Activated naive CD8-positive, alpha-beta T cell treated with anti-CD3 and anti-CD28 coated beads, Interleukin-2, amount 10 ng/mL, durations not matched to agents 7 days and 5 days (primary cell): ENCODE measurements at places on chromosomes 4 and X. TPM values are rescaled to one million over a fixed set of nuclear protein-coding genes. Genes with fewer than 3 reads are reported as not detected.

ADH7 gene
- total RNA-seq = not detected

RIPPLY1 gene
- total RNA-seq = not detected

ACSL1 gene
- total RNA-seq = 10.9 TPM

PCDH7 gene
- not detected for total RNA-seq

TRAPPC11 gene
- total RNA-seq = 34.6 TPM

MAGEB2 gene
- not detected for total RNA-seq

UTP3 gene
- total RNA-seq = 39.1 TPM

PTPN13 gene
- total RNA-seq = 0.06 TPM

IL2RG gene
- 395 TPM for total RNA-seq

LAP3 gene
- total RNA-seq = 136 TPM

EREG gene
- total RNA-seq = not detected

SHROOM4 gene
- total RNA-seq = not detected

PITX2 gene
- total RNA-seq = not detected

CCNA2 gene
- 86.4 TPM for total RNA-seq

HMX1 gene
- total RNA-seq = not detected

SPARCL1 gene
- total RNA-seq = not detected

ARHGAP36 gene
- total RNA-seq = not detected

F11 gene
- not detected for total RNA-seq

MAGEA10 gene
- not detected for total RNA-seq

TKTL2 gene
- not detected for total RNA-seq

ACOX3 gene
- 16.6 TPM for total RNA-seq

GAGE1 gene
- not detected for total RNA-seq

RNF175 gene
- total RNA-seq = not detected

SPIN2A gene
- total RNA-seq = 1.1 TPM

BANK1 gene
- total RNA-seq = 0.72 TPM
